CD4-positive, alpha-beta memory T cell (primary cell): ENCODE measurements at places on chromosomes 7 and 10. TPM values are rescaled to one million over a fixed set of nuclear protein-coding genes. Genes with fewer than 3 reads are reported as not detected.

- no peak for DNase-seq
Observed at GRCh38 chr7:80764132-80764531, 125.7 kb downstream of the CD36 start.

- no peak for DNase-seq
Observed at GRCh38 chr7:142898377-142899170, 13.0 kb upstream of the TRPV6 start.

DNA sequence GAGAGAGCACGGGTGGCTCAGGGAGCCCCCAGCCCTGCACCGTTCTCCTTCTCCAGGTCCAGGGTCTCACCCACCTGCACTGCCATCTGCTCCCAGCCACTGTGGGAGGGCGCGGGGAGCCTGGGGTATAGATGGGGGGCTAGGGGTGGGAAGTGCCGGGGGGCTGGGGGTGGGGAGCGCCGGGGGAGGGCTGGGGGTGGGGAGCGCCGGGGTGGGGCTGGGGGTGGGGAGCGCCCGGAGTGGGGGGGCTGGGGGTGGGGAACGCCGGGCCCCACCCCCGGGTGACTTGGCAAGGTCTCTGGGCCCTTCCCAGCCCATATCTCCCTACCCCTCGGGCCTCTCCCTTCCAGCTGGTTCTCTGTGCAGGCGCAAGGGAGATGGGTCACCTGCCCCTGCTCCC is at the start of gene GRIFIN:
TSS of gene GRIFIN (minus strand) at position 101 of the 400 bp plus-strand sequence. CDS start at position 86, 15 bp downstream.
- DNase-seq, result no peak

DNA sequence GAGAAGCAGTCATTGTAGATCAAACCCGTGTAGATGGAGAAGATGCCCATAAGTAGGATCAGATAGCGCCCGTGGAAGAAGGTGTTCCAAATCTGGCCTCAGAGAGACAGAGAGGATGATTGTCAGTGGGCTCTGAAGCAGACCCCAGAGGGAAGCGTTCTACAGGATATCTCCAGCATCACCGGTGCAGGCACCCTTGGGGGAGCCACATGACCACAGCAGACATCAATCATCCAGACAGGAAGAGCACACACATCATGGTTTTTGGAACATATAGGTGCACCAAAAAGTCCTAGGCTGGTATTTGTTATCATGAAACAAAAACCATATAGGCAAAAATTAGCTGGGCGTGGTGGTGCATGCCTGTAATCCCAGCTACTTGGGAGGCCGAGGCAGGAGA is 44.0 kb upstream of the SVOPL start:
- no peak for DNase-seq

GRCh38 chr7:132024290-132024689 is 467.9 kb upstream of the PODXL start:
- no peak for DNase-seq

FAM131B gene
- not detected for polyA plus RNA-seq

DNA sequence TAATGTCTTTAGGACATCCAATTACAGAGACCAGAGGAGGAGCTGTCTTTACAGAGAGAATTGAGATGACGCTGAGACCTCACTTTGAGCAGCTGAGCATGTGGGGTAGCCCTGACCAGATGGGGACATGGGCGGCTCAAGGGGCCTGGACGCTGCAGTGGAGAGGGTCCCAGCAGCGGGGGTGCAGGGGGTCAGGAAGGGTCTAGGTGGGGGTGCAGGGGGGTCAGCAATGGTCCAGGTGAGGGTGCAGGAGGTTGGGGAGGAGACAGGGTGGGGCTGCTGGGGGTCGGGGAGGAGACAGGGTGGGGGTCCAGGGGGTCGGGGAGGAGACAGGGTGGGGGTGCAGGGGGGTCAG is 43.2 kb upstream of the CFAP46 start:
- DNase-seq, result no peak

ACTR3C gene
- 3.6 TPM for polyA plus RNA-seq

GRCh38 chr10:48814933-48815332 is 124.7 kb downstream of the LRRC18 start:
- DNase-seq, result no peak
